Activated CD8-positive, alpha-beta T cell treated with anti-CD3 and anti-CD28 coated beads, Interleukin-2, amount 10 ng/mL, durations not matched to agents 7 days and 5 days (primary cell): ENCODE measurements at places on chromosomes 7 and 10.
A peak's percentile ranks its signal among the peaks of the same experiment; 100 is the strongest.

- no peak for DNase-seq
Observed at GRCh38 chr7:39357648-39358047, 208.6 kb upstream of the YAE1 start.

- no peak for DNase-seq
Observed at GRCh38 chr7:152882576-152883310, 123.2 kb downstream of the ACTR3B start.

- DNase-seq: no peak
Observed at GRCh38 chr10:79274279-79275104, 72.8 kb upstream of the PPIF start.

GRCh38 chr10:71302874-71303568 is 16.0 kb upstream of the SLC29A3 start:
- DNase-seq: peak; percentile 26

GRCh38 chr7:22499044-22499443 is 944 bp downstream of the STEAP1B start:
- no peak for DNase-seq

- DNase-seq: no peak
Observed at GRCh38 chr7:55296070-55296469, 69.1 kb upstream of the LANCL2 start.

DNA sequence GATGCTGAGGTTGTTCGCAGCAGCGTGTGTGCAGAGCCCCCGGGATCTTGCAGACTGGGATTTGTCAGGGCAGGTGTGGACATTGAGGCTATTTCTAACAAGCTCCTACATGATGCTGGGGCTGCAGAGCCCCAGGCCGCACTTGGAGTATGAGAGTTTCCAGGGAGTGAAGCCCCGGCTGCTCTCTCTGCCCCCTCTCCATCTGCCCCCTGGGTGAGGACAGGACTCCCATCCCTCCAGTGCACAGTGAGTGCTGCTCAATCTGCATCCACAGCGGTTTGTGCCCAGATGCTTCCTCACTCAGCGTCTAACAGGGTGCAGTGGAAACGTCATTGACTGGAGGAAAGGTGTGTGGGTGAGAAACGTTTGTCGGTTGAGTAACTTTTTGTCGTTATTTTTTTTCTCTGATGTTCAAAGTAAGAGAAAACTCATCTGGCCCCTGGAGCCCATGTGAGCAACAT is 25.3 kb downstream of the IL2RA start:
- peak; percentile 20 for DNase-seq

GRCh38 chr10:80855348-80855971 is 317.8 kb downstream of the SH2D4B start:
- DNase-seq: no peak

DNA sequence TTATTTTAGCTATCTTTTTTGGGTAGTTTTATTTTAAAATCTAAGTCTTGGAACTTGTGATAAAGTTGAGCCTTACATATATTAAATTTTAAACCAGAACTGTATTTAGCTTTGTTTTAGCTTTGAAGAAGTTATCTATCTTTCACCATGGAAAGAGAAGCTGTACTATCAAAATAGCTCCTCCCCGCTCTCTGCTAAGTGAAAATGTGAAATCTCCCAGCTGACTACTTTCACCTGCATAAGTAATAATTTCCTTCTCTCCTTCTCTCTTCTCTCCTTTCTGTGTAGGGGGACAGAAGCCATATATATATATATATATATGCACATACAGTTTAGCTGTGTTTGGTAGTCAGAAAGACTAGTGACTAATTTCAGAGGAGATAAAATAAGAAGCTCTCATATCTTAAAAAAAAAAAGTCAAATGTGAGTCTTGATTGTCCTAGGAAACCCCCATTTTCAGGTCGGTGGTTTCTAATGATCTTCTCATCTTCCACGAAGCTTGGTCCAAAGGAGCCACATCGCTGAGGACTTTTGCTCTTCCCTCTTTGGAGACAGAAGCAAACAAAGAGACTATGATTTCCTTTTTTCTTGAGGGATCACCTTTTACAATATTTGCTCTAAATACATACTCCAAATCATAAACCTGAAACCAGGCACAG is 30.6 kb upstream of the GDI2 start:
- no peak for DNase-seq

DNA sequence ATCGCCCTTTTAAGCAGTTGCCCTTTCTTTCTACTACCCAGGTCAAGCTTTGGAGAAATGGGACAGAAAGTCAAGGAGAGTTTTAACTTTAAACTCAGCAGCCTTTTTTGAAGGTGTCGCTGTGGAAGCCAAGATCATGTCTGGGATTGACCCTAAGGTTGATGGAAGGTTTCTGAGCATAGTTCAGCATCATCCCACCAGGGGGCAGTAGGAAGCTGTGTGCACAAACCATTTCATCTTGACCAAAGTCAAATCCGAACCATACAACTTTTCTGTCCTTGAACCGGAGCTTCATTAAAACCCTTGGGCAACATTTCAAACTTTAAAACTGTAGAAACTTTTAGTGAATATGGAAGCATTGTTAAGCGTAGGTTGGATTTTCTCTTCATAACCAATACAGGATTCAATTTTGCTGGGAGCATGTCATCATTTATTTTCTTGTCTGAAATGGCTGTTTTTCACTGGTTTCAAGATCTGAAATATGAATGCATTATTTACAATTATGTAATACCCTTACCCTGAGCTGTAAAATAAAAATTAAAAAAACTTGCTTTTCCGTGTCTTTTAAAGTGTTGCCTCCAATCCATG is 214.4 kb upstream of the KIAA1217 start:
- DNase-seq: peak; percentile 36

- DNase-seq: no peak
Observed at GRCh38 chr10:62424026-62424425, 49.9 kb downstream of the ZNF365 start.

- no peak for DNase-seq
Observed at GRCh38 chr10:133334503-133335245, 2.0 kb downstream of the CALY start.

GRCh38 chr10:14674376-14675050 is 100.2 kb downstream of the FAM107B start:
- no peak for DNase-seq

- no peak for DNase-seq
Observed at GRCh38 chr7:156896388-156897022, 3.5 kb upstream of the LMBR1 start.

GRCh38 chr7:29946428-29947186 is 43.0 kb downstream of the SCRN1 start:
- DNase-seq: no peak

- no peak for DNase-seq
Observed at GRCh38 chr7:16776053-16776452, 22.5 kb downstream of the TSPAN13 start.

DNA sequence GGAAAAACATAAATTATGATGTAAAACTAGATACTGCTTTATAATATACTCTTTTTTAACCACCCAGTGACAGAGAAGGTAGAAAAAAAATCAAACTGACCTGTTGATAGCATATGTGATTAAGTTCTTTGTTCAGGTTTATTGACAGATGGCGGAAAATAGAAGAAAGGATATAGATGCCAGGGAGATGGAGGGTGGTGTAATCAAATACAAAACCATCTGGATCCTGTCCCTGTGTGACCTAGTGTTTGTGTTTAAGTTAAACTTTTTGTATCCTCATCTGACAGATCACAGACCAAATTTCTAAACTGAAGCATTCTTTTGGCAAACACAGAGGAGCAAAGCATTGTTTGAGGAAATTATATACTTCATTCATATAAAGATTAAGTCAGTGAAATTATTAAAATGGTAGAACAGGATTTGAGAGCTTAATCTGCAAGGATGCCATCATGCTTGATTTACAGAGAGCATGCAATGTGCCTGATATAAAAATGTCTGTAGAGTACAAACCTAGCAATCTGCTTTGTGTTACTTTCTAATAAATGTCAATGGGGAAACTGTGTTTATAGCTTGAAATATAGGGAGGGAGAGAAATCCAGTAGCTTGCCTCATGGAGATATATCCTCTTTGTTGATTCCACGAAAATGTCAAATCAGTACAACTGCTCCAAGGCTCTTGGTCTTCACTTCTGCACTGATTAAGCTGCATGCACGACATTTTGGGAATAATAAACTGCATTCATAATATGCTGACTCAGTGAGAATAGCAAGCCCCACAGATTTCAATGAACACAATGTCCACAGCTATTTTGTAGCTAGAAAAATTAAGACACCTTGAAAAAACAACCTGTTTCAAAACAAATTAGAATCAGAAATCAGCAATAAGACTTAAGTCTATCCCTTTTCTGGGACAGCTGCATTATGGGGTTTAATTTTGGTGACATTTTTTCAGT is 39.0 kb downstream of the SEM1 start:
- DNase-seq: no peak

DNA sequence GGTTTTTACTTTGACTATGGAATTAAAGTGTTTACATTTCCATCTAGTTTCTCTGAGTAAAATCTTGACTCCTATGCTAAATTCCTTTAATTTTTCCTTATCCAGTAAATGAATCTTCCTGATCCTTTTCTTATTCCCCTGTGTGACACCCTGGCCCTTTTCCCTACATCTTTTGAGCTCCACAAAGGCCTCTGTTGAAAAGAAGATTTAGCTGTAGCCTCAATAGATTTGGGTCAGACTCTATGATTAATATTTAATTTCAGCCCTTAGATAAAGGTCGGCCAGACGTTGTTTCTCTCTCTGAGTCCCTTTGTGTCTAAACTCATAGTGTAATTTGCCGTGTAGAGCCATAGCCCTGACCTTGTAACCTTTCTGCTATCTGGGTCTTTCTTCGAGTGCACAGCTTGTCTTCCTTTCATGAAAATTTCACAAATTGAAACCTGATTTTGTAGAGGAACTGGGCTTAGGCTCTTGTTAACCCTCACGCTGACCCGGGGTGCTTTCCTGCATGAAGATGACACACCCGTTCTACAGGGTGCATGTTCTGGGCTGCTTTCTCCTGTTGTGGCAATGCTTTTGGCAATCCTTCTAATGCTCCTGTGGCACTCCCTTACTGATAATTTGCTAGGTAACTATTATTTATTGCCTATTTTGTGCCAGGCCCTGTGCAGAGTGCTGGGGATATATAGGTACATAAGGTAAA is 21.2 kb downstream of the LSMEM1 start:
- no peak for DNase-seq

- DNase-seq: no peak
Observed at GRCh38 chr7:94655126-94655847, 646 bp downstream of the SGCE start.

- no peak for DNase-seq
Observed at GRCh38 chr7:70165477-70166170, 567.3 kb downstream of the AUTS2 start.

DNA sequence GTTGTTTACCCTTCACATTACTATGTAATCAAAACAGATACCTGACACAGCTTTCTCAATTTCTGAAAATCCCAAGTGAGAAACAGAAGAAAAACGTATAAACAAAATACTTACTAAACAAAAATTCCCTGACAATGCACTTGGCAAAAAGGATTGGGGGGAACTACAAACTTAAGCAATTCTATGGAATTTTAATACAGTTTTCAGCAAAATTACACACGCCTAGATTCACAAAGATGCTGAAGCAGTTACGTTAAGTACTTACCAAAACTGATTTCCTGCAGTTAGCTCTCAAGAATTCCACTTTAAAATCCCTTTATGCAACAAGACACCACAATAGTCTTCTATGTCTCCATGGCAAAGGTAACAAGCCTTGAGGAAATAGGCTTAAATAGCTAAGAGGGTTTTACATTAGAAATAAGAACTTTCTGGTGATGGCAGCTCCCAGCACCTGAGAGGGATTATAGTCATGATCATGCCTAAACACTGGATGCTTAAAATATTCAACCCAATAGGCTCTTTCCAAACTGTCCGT is 10.8 kb downstream of the TOMM7 start:
- DNase-seq: no peak

DNA sequence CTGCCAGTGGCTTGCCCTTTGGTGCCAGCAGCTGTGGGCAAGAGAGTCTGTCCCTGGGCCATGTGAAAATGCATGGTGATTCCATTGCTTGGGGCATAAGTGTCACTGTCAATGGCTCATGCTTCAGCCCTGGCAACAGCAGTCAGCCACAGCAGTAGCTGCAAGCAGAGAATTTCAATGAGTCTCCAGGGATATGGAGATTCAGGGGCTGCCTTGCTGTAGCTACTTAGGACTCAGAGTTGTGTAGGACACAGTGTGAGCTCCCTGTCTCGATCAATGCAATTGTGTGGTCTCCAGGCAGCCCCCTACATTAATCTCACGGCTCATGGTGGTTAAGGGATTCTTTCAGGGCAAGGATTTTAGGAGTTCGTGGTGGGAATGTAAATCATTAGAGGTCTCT is 126.3 kb upstream of the STARD3NL start:
- DNase-seq: no peak

DNA sequence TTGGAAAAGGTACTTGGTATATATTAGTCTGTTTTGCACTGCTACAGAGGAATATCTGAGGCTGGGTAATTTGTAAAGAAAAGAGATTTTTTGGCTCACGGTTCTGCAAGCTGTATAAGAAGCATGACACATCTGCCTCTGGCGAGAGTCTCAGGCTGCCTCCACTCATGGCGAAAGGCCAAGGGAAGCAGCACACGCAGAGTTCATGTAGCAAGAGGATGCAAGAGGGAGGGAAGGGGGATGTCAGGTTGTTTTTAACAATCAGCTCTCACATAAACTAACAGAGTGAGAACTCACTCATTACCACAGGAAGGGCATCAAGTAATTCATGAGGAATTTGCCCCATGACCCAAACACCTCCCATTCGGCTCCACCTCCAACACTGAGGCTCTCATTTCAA is 484.8 kb upstream of the DPP6 start:
- no peak for DNase-seq
